ENCODE measurements at places on chromosomes 4 and X. TPM values are rescaled to one million over a fixed set of nuclear protein-coding genes. Genes with fewer than 3 reads are reported as not detected.

Gene SCFD2
- total RNA-seq: 29.3 TPM

Gene PNMA5
- total RNA-seq: not detected

Gene GPR82
- 0.34 TPM for total RNA-seq

Gene KIAA1210
- not detected for total RNA-seq

Gene CCNB3
- 0.38 TPM for total RNA-seq

Gene SLC38A5
- total RNA-seq: 191 TPM

Gene PCDH7
- total RNA-seq: not detected
